ENCODE measurements at places on chromosomes 2 and 18.

DNA sequence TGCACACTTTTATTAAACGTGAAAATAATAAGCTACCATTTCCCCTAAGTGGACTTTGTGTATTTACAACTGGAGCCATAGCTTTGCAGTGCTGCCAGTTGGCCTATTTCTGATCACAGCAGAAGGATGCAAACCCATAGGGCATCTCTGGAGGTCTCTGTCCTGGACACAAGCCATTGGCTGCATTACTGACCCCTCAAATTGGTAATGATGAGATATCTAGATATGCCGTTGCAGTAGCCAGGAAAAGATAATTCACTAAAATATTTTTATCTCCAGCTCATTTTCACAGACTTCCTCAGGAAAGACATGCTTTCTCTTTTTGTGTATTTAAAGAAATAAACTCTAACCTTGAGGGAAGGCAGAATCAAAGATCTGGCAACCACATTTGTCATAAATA lies 182.5 kb downstream of the TDRD15 start:
- DNase-seq: no peak

GRCh38 chr2:40242315-40242714 lies 209.6 kb downstream of the SLC8A1 start:
- no peak for DNase-seq

- DNase-seq: no peak
Observed at GRCh38 chr18:10465174-10465939, 10.9 kb downstream of the APCDD1 start.

GRCh38 chr2:16546128-16546754 lies 119.4 kb downstream of the CYRIA start:
- no peak for DNase-seq

DNA sequence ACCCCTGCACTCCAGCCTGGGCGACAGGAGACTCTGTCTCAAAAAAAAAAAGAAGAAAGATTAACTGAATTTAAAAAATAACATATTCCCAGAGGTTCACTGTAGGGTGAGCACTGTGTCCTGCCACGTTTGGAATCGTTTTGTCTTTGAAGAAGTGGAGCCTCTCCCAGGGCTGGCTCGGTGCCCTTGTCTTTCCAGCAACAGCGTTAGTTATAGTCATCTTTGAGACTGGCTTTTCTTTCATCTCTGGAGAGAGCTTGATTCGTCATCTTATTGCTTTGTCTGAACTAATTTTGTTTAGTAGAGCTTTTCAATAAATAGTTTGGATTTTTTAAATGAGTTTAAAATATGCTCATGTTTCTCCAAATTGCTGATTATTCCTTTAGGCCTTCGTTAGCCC lies 50.5 kb downstream of the IMPA2 start:
- no peak for DNase-seq

- DNase-seq: no peak
Observed at GRCh38 chr2:72338076-72338475, 190.4 kb upstream of the CYP26B1 start.

GRCh38 chr2:30172627-30173026 lies 25.8 kb downstream of the YPEL5 start:
- no peak for DNase-seq

DNA sequence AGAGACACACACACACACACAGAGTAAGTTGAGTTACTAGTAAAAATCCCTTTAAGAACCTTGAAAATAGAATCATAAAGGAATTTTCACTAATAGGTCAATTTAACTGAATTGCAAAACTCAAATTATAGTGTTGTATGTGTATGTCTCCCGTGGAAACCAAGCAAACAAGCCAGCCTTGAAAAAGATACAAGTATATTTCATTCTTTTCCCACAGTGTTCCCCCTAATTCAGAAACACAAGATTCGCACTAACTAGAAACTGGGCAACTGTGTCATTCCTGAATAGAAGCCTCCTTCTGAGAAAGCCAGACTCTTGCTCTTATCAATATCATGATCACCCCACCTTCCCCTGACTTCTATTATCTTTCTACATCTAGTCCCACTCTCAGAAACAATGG lies 229.5 kb downstream of the PIEZO2 start:
- DNase-seq: no peak

- no peak for DNase-seq
Observed at GRCh38 chr2:148745151-148745851, 100.8 kb downstream of the EPC2 start.

DNA sequence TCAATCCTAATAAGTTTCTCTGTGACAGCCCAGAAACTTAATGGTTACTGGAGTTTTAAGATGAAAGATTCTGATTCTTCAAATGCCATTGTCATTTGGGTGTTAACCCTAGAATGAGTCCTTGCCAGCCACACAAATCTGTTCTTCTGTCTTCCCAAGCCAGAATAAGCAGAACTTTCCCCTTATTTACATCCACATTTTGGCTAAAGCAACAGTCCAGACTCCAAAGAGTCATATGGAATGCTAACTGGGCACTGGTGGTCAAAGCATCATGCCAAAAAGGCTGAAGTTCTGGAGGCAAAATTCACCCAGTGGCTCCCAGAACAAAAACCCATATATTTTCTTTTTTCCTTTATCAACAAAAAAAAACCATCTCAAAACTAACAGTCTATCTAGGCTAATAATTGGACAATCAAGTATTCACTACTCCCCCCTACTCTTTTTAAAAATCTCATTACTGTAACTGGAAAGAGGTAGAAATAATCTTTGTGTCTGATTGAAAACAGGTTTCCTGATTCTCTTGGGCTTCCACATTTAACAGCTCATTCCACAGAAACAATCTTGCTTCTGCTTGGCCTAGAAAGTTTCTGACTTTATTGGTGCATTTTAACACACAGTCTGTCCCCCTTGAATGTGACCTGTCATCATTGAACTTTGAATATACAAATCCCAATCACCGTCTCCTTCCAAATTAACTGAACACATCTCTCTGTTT lies 89.6 kb upstream of the SETBP1 start:
- DNase-seq: no peak

DNA sequence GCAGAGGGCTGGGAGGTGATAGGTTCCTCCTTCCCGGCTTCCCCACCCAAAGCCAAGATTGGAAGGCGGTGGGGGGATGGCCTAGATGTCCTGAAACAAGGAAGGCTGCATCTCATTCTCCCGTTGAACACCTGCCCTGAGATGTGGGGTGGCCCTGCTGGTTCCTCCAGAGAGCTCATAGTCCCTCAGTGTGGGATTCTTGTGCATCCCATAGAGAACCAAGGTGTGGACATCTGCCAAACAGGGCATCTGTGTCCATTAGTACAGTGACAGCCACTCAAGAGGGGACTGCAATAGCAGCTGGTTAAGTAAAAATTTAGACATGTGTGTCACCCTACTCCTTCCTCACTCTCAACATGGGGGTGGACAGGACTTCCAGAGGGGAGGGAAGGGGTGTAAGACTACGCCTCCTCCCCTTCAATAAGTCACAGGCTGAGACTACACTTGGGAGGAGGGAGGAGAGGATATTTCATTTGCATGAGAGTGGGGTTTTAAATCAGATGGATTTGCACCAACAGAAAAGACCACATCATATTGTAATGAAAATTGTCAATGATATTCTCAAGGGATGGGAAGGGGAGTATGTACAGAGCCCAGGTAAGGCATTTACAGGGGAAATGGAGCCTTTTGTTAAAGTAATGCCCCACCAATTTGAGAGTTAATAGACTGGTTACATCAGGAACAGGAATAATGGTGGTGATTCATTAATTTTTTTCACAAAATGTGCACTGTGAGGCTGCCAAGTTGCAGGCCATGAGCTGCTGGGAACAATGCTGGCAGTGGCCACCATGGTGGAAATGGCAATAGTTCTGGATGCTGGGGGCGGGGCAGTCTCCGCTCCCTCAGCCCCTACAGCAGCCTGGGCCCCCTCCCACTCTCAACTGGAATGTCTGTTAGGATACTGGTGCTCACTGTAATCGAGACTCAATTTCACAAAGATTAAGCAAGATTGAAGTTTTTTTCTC lies 80.6 kb downstream of the TEX51 start:
- peak; percentile 62 for DNase-seq

- DNase-seq: no peak
Observed at GRCh38 chr2:53786352-53786704, 425 bp downstream of the ASB3 start.

DNA sequence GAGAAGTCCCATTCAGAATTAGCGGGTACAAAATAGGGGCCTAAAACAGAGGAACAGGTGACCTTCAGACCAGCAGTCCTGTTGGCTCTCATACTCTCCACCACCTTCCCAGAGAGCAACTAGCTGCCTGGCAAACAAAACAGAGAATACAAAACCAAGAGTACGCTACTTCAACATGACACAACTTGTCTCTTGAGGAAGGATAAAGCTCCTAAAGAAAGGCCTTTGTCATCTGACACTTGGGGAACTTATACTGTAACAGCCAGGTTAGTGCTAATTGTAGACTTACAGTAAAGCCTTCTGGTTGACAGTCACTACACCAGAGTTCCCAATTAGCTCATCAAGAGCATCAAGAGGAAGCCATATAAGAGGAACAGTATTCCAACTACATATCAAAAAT lies 282.1 kb upstream of the NT5C1B start:
- no peak for DNase-seq

GRCh38 chr2:8219631-8220355 lies 462.1 kb upstream of the ID2 start:
- no peak for DNase-seq

GRCh38 chr2:8872821-8873432 lies 35.5 kb upstream of the KIDINS220 start:
- no peak for DNase-seq

- no peak for DNase-seq
Observed at GRCh38 chr2:24721470-24721869, 71.7 kb downstream of the PTRHD1 start.

- no peak for DNase-seq
Observed at GRCh38 chr2:230787101-230787500, 74.5 kb downstream of the CAB39 start.

- DNase-seq: no peak
Observed at GRCh38 chr2:163665051-163665450, 70.8 kb downstream of the FIGN start.

- no peak for DNase-seq
Observed at GRCh38 chr18:72542984-72543356, 1.2 kb downstream of the CBLN2 start.

GRCh38 chr2:219637842-219638185 lies 10.4 kb downstream of the SLC4A3 start:
- no peak for DNase-seq

- no peak for DNase-seq
Observed at GRCh38 chr18:48672671-48673340, 134.0 kb downstream of the CTIF start.

DNA sequence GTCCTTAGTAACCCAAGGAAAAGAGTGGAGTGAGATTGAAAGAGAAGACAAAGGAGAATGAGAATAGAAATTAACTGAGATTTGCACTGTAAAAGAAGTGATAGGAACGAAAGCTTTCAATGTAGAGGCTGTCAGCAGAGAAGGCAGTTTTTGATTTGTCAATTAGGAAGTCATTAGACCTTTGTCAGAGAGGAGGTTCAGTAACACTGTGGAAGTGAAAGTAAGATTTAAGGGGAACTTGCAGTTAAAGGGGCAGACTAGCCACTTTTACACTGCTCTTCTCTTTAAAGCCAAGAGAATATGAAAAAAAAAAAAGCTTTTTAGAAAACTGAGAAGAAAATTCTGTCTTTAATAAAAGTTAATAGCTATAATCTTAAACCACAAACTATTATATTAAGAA lies 11.5 kb upstream of the KYNU start:
- DNase-seq: no peak

DNA sequence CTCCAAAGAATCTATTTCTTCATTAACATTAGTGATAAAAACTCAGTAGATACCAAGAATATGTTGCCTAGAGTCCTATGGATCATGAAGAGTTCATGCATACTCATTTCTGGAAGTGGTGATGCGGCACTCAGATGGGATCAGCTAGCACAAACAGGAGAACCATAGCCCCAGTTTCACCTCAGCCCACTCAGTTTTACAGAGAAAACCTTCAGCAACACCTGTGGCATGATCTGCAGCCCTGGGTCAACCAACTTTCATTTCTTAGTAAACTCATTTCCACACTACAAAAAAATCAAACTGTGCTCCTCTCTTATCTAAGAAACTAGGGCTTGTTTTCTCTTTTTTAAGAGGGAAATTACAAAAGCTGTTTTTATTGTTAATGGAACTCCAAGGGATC lies 569.4 kb downstream of the CCDC85A start:
- DNase-seq: no peak

GRCh38 chr2:65071499-65072180 lies 15.4 kb downstream of the CEP68 start:
- DNase-seq: no peak

- DNase-seq: no peak
Observed at GRCh38 chr2:73101626-73102256, 11.0 kb downstream of the RAB11FIP5 start.

DNA sequence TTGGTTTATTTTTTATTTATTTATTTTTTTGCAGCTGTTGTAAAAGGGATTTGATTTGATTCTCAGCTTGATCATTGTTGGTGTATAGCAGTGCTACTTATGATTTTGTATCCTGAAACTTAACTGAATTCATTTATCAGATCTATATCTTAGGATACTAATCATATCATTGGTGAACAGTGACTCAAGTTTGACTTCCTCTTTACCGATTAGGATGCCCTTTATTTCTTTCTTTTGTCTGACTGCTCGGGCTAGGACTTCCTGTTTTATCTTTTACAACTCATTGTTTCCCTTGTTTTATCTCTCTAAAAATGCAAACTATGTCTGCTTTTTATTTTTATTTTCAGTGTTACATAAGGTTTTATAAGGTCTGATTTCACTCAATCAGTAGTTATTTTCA lies 23.6 kb downstream of the SP100 start:
- DNase-seq: no peak

- peak; percentile 56 for DNase-seq
Observed at GRCh38 chr18:62586151-62586774, 63.4 kb downstream of the ZCCHC2 start.

DNA sequence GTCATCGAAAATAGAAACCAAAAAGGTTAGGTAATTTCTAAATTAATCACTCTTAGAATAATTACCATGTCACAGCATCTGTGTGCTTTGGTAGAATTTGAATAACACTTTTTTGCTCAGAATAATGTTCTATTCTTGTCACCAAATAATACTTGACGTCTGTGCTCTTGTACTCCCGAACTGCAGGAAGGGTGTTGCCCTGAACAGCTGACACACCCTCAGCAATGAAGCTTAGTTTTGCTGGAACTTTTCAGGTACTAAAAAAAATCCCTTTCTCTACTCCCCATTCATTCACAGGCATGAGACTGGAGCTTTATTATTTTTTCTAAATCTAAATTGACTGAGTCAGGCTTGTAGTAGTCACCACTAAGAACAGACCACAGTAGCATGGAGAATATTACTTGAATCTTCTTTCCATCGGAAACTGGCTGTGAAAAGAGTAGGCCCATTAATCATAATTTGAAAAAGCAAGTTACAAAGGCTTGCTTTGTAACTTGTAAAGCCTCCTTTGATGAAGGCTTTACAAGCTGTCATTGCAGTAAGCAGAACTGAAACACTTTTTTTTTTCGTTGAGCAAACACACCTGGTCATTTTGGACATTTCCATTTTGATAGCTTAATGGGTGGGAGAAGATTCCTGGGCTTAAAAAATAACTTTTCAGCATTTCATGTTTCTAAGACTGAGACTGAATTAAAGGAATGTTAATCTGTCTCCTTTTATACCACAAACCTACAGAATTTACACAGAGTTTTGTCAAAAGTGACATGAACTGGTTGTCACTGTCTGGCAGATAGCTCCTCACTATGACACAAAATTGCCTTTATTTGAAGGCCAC lies 70.3 kb upstream of the PELI1 start:
- no peak for DNase-seq

Measured in amygdala (tissue), 56 donors.